ENCODE measurements at places on chromosomes 12 and 14.

GRCh38 chr12:118495296-118495695, 118.9 kb downstream of the SUDS3 start:
- no peak for DNase-seq

- no peak for DNase-seq
These were observed 55.7 kb upstream of the BCL11B start for GRCh38 chr14:99327458-99328250.

DNA sequence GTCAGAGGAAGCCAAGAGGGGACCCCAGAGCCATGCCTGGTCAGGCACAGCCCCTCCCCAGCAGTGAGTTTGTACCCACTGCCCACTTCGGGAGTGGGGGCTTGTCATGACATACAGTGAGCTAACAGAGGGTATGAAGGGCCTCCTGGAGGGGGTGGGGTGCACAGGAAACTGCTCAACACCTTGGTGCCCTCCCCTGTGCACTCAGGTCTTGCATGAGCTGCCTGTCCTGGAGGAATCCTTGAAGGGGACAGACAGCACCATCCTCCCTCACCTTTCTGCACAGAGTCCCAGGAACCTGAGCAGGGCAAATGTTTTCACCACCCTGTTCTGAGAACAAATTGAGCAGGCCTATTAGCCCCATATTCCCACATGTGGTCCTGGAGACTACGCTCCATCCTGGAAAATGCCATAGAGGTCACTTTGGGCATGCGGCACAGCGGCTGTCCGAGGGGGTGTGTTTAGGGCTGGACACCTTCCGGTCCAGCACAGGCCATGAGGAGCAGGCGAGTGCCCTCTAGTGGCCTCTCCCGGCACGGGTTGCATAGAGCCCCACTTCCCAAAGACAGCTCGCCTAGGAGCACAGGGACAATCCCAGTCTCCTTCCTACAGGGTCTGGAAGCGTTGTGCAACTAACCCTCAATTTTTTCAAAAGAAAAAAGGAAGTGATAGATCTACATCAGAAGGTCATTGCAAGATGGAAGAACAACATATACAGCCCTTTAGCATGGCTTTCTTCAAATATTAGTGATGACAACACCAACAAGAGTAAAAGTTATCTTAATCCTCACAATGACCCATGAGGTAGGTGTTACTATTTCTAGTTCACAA, 31.9 kb upstream of the ZFP36L1 start:
- peak; percentile 42 for DNase-seq

DNA sequence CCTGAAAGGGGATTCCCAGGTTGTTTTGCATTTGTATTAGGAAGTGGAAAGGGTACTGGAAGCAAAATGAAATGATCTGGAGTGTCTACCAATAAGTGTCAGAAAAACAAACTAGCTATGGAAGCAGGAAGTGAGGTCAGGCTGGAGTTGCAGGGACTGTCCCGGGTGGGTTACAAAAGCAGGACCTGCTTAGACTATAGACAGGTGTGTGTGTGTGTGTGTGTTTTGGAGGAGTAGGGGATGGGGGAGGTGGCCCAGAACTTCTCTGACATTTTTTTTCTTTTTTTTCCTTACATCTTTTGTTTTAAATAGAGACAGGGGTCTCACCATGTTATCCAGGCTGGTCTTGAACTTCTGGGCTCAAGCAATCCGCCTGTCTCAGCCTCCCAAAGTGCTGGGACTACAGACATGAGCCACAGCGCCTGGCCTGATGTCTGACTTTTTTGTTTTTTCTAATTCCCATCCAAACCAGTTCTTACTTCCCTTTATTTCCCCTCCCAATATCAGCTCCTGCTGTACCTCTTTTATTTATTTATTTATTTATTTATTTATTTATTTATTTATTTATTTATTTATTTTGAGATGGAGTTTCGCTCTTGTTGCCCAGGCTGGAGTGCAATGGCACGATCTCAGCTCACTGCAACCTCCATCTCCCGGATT, 512 bp upstream of the RND1 start:
- no peak for DNase-seq

DNA sequence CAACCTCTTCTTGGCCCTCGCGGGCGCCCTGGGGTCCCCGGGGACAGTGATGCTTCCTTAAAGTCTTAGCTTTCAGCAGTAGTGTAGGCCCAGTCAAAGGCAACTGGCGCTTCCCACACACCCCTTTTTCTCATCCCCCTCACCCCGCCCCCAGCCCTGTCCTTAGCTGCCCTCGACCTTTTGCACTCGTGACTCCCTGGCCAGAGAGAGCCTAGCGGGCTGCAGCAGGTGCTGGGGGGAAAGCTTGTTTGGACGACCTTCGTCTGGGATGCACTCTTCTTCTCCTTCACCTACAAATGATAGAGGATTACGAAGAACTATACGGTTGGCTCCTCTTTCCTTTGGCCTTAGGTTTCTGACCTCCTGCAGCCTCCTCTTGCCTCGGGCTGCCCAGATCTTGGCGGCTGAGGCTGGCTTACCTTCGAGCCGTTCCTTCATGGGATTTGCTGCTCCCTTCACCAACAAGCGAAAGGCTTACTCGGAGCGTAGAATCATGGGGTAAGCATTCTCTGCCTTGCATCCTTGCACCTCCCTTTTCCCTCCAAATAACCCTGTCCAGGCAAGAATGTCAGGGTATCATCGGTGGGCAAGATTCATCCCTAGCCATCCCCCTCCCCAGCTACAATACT, 815 bp downstream of the COQ10A start:
- peak; percentile 18 for DNase-seq

DNA sequence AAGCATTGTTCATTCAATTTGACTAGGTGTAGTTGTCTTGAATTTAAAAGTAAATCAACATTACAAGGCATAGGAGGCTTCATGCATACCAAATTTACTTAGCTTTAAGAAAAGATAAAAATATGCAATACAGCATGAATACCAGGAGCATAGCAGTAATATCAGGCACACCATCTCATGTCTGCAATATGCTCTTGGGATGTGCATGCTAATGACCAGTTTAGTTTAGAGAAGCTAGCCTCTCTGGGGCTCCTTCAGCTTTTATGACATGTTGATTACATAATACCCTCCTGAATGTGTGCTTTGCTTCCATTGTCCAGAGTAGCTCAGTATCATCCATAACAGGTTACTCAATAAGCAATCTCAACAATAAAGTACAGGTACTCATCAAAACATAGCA, 497.2 kb downstream of the FLRT2 start:
- DNase-seq = no peak

DNA sequence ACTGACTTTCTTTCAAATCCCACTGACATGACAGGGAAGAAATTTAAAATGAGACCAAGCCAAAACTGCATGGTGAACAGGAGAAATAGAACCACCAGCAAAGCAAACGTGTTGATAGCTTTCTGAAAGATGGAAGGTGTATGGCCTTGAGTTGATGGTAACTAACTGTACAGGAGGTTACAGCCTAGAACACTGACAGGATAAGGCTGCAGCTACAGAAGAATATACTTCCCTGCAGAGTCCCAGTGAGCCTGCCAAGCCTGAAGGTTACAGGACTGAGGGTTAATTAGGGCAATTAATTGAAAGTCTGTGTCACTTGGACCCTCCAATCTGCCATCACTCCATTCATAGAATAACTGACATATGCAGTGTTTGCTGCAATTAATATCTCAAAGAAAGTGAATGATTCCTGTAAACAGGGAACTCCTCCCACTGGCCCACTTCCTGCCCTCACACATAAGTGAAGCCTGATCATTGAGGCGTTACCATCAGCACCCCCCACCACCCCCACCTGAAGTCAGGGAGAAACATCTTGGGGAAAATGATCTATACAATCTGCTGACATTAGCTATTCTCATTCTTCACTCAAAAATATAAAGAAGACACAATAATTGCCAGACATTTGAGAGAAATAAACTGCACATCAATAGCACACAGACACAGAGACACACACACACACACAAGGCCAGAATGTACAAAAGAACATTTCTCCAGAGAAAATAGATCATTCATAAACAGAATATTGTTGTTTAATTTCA, 73.4 kb downstream of the GTF2A1 start:
- no peak for DNase-seq

GRCh38 chr12:41466802-41467201, 278.7 kb downstream of the PDZRN4 start:
- no peak for DNase-seq

DNA sequence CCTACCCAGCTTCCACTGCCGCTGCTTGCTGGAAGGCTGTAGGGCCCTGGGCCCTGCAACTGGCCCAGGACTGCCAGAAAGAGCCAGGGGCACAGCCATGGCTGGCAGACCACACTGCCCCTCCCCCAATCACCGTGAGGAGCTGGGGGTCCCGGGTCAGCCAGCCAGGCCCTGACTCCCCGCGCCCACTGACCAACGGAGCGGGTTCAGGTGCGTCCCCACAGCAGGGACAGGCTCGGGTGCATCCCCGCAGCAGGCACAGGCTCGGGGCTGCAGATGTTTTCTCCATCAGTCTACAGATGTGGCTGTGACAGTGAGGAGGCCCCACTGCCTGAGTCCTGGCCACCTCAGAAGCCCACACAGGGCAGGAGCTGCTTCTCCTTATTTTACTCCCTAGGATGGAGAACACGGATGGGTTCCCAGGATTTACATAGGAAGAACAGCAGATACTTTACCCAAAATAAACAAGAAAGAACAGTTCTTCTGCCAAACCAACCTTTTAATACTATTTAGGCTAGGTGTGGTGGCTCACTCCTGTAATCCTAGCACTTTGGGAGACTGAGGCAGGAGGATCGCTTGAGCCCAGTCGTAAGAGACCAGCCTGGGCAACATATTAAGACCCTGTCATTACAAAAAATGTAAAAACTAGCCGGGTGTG, 61.1 kb downstream of the TESC start:
- DNase-seq = no peak

GRCh38 chr14:49641697-49642129, 6.7 kb upstream of the DNAAF2 start:
- no peak for DNase-seq

GRCh38 chr12:11711651-11712327, 62.3 kb downstream of the ETV6 start:
- DNase-seq = peak; percentile 61

DNA sequence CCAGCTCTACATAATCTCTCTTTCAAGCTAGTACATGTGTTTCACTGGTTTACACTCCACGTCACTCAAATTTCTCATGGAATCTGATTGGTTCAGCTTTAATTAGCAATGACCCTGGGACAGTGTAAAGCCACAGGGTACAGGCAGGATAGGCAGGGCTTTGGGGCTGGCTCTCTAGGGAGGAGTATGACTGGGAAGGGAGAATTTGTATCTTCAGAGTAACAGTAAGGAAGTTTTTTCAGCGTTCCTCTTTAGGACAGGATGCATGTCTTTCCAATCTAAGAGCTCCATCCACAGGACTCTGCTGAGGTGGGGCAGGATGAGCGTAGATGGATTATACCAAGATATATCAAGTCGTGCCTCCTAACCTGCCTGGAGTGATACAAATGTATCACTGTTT, 112.0 kb upstream of the CLEC14A start:
- no peak for DNase-seq

DNA sequence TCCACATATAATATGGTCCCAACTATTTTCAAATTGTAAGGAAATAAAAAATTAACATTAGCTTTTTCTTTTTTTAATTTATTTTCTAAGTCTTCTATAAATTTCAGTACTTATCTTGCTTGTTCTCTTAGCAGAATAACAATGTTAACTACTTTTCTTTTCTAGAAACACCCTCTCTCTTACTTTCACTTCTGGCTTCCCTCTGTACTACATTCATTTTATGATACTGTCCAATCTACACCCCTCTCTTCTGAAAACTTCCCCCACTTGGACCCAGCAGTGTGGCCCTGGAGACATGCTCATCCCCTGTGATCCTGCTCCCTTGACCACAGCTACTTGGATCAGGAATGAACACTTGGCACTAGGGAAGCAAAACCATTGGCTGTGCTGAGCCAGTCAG, 15.7 kb downstream of the SGPP1 start:
- DNase-seq = no peak

DNA sequence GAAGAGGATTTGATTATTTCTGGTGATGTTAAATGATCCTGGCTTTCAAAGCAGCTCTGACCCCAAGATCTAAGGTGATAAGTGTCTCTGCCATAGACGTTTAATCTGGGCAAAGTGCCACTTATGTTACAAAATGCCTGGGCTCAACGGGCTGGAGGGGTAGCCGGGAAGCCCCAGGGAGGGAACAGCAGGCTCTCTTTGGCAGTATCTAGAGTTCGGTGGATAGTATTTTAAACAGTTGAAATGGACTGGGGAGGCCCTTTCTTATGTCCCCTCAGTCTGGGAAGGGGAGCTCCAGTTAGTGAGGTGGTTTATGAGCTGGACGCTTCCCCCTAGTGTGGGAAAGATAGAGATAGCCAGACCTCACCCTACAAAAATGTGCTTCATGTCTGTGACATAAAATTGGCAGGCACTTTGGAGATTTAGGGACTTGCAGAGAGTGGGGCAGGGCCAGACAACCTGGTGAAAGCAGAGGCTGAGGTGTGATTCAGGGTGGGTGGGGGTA, 5.5 kb upstream of the HOXC11 start:
- no peak for DNase-seq

DNA sequence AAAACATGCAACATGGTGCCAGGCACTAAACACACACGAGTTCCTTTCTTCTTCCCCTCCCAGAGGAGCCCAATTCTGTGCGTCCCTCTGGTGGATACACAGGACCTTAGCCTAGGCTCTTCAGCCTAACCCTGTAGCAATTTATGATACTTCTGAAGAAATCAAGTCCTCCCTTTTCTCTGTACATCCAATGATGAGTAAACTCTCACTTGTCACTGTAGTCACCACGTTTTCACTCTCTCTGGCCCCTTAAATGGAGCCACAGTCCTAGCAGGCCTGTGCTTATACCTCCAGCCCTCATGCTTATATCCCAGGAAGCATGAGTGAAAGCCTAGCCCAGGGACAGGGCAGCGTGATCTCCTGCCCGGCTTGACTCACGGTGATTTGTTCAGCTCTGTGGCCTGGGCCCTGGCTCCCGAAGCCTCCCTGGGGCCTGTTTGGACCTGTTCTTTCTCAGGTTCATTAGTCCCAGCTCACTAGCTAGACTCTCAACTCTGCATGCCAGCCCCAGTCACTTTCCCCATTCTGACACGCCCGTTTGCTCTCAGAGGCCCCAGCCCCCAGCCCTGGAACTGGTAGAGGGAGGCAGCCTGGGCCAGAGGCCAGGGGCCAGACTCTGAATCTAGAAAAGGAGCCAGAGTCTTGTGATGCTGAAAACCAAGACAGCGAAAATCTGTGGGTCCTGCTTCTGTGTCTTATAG, 24.1 kb upstream of the PLEKHG3 start:
- no peak for DNase-seq

GRCh38 chr12:38601949-38602348, 285.4 kb downstream of the ALG10B start:
- no peak for DNase-seq

DNA sequence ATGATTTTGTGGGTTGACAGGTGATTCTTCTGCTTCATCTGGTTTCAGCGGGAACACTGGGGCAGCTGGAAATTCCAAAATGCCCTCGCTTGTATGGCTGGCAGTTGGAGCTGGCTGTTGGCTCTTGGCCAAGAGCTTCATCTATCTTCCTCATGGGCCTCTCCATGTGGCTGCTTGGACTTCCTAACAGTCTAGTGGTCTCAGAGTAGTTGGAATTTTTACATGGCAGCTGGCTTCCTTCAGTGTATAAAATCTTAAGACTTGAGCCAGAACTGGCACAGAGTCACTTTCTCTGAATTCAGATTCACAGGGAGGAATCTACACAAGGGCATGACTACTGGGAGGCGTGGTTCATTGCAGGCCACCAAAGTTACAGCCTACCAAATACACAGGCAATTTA, 204.9 kb upstream of the RMST start:
- no peak for DNase-seq

GRCh38 chr14:33933386-33933933, 17.4 kb downstream of the EGLN3 start:
- DNase-seq = no peak

- DNase-seq = no peak
These were observed 151.7 kb upstream of the DDHD1 start for GRCh38 chr14:53304726-53305381.
